Activated CD8-positive, alpha-beta memory T cell treated with anti-CD3 and anti-CD28 coated beads for 24 hours (primary cell): ENCODE measurements at places on chromosomes 4 and X.

DNA sequence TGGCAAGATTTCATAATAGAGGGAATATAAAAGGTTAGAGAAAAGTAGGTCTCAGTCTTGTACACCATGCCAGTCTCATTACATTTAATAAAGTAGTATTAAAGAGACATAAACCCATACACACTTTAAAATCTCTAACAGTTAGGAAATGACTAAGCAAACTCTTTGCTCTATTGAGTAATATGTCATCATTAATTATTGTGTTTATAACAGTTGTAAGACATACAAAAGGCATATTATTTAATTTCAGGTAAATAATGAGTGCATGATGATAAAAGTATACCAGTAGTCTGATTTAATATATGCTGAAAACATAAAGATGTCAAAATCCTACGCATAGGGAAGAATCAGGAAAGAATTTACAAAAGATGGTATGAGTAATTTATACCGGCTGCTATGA lies 31.0 kb upstream of the FGG start:
- DNase-seq = no peak

DNA sequence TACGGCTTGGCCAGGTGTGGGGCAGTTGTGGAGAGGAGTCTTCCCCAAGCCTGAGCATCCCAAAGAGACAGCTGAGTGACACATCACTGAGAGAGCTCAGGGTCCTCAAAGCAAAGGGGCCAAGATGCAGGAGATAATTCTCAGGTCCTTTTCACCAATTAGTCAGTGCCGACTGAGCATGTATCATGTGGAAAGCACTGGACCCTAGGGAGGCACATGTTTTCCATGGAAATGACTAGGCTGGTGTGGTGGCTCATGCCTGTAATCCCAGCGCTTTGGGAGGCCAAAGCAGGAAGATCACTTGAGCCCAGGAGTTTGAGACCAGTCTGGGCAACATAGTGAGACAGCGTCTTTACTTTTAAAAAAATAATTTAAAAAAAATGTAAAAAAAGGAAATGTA lies 67.3 kb upstream of the PRPS1 start:
- no peak for DNase-seq

- DNase-seq = no peak
These were observed 11.5 kb upstream of the RASSF6 start for GRCh38 chr4:73631565-73632226.

DNA sequence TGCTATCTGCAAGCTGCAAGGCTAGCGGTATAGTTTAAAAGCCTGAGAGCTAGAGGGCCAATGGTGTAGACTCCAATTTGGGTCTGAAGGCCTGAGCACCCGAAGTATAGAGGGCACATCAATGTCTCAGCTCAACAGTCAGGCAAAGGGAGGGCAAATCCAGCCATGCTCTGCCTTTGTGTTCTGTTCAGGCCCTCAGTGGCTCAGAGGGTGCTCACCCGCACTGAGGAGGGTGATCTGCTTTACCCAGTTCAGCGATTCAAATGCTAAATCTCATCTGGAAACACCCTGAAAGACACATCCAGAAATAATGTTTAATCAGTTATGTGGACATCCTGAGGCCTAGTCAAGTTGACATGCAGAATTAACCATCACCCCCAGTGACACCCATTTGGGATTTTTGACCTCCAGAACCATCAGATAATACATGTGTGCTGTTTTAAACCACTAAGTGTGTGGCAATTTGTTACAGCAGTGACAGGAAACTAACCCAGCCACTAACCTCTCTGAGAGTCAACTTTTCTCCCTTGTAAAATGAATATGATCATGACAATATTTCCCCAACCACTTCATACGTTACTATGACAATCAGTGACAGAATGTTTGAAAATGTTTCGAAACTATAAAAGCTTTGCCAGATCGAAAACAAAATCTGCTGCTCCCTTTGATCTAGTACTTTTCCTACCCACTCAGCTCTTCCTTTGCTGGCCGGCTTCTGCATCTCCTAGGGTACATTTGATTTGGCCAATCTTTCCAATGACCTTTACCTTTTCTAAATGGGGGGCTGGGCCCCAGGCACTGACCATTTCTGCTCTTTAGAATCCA lies 8.4 kb upstream of the TBL1X start:
- peak; percentile 63 for DNase-seq

GRCh38 chr4:26463386-26463785 lies 26.9 kb downstream of the CCKAR start:
- DNase-seq = no peak

GRCh38 chrX:21802054-21802670 lies 37.3 kb upstream of the MBTPS2 start:
- DNase-seq = no peak

DNA sequence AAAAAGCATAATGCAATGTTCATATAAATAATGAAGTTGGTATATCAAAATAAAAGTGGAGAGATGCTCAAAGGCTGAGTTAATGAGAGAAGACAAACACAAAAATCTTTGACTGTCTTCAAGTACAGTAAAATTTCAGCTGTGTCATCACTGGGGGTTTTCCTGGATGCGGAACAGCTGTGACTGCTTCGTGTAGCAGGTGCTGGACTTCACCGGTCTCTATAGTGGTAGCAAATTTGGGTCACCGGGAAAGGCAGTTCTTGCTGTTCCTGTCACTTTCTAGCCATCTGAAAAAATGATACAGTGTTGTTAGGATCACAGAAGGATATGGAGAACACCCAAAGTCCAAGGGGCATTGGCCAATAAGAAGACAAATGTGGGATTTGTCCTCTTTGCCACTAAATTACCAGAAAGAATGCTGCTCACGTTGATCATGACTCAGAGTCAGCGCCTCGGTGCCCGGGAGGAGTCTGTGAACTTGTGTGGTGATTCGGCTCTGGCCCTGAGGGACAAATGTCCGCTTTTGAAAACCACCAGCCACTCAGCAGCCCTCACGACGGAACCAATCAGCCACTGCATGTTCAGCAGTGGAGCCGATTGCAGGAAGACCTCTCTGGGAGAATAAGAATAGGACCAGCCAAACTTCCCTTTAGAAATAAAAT lies 230.1 kb upstream of the FAT1 start:
- DNase-seq = no peak

DNA sequence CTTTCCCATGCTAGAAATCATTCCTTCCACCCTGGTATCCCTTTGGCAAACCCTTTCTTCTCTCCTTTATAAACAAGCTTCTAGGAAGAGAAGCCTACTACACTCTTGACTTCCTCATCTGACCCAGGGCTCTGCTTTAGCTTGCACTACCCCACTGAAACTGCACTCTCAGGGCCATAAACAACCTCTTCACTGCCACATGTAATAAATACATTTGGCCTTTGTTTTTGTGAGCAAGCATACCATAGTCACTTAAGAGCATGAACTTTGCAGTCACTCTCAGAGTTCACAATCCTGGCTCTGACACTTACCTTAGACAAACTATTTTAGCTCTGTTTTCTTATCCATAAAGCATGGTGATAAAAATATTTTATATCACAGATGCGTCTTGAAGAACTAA lies 50.7 kb upstream of the USP38 start:
- DNase-seq = no peak

DNA sequence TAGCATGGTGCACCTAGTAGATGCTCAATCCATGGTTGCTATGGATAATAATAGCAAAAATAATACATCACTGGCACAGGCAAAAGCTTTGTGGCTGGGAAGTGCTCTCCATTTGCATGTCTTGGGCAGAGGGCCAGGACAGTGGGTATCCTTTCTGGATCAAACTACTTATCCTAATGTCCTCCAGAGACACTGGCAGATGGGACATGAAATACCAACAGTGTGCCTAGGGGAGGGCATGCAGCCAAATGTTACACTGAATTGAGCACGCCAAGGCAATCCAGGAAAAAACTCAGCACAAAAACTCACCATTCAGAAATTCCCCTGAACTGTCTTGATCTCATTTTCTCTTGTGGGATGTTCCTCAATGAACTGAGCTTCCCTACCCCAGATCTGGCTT lies 98.6 kb upstream of the SCML1 start:
- DNase-seq = no peak

GRCh38 chr4:149144060-149144459 lies 671.6 kb downstream of the IQCM start:
- DNase-seq = no peak

GRCh38 chr4:2733844-2734574 lies 22.1 kb downstream of the TNIP2 start:
- no peak for DNase-seq

DNA sequence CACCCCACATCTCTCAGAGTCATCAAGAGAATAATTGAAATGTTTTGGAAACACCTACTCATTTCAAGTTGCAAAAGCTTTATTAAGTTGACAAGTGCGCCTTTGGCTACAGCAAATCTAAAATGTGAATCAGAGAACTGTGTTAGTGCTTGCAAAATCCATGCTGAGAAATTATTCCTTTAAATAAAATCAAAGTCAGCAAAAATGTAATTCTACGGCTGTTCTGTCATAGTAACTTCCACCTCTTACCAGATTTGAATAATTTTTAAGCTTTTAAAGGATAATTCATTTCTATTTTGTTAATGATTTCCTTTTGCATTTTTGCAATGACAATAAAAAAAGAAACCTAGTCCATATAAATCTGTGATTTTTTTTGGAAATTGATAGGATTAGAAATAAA lies 1779.1 kb downstream of the STIM2 start:
- DNase-seq = no peak

- DNase-seq = no peak
These were observed 674 bp upstream of the IL15 start for GRCh38 chr4:141635736-141636081.

- no peak for DNase-seq
These were observed 70.3 kb downstream of the RAB28 start for GRCh38 chr4:13413729-13414437.

- no peak for DNase-seq
These were observed 340.2 kb upstream of the DKK2 start for GRCh38 chr4:107376293-107376692.

- no peak for DNase-seq
These were observed 19.1 kb upstream of the ARSJ start for GRCh38 chr4:113998531-113998930.

DNA sequence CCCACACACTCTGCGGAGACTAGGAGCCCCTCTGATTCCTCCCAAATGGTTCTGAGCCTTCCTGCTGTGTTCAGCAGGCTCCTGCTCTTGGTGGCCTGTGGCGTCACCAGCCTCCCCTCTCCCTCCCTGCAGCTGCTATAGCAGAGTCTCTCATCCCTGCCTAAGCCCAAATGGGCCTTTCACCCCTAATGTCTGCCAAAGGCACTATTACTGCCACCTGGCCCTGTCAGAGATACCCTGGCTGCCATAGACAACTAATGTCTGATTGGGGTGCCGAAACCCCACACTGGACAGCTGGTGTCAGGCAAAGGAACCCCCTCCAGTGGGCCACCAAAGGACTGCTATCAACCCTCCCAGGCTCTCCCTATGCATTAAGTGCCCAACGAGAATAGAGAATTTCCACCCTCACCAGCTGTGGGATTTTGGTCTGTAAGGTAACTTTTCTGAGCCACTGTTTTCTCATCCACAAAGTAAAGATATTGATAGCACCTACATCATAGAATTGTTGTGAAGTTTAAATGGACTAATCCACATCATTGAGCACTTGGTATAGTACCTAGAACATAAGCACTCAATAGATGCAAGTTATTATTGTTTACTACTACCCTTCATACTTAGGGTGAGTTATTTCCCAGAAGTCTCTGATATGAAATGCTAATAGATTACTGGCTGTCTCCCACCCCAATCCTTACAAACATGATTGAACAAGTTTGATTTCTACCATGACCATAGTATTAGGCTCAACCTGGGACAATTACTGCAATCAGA lies 421.3 kb downstream of the MID1IP1 start:
- DNase-seq = no peak

DNA sequence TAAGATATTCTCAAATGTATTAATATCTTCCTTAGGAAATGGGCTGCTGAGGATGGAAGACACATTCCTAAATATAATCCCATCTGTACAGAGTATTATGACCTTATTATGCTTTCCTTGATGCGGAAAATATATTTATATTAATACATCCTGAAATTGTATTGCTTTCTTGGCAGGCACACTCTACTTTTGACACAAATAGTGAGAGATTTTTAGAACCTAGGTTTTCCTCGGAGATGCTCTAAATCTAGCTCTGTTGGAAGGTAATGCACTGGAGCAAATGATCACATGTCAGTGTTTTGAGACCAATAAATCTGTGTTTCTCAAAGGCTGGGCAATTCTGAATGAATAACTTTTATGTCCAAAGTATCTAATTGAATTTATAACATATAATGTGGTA lies 94.3 kb upstream of the MAGEC2 start:
- DNase-seq = no peak

GRCh38 chr4:73742490-73743160 lies 2.3 kb downstream of the CXCL8 start:
- no peak for DNase-seq

DNA sequence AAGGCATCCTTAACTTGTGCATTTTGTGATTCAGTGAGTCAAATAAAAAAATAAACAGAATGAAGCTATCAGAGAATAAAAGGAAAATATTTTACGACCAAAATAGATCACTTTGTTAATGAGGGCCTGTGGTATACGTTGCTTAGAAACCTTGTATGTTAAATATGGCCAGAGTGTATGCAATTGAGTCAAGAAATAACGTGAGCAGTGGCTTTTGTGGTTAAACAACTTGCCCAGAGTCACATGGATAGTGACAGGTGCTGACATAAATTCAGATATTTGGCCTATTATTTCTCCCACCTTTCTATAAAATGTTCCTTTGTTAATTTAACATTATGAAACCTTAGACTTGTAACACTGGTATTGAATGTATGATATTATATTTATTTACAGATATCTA lies 393.4 kb downstream of the PABPC4L start:
- no peak for DNase-seq

GRCh38 chr4:122764821-122765215 lies 32.3 kb downstream of the BBS12 start:
- no peak for DNase-seq

GRCh38 chr4:129362691-129363274 lies 266.8 kb downstream of the C4orf33 start:
- no peak for DNase-seq

GRCh38 chr4:1523907-1524636 lies 117.8 kb upstream of the NKX1-1 start:
- no peak for DNase-seq

DNA sequence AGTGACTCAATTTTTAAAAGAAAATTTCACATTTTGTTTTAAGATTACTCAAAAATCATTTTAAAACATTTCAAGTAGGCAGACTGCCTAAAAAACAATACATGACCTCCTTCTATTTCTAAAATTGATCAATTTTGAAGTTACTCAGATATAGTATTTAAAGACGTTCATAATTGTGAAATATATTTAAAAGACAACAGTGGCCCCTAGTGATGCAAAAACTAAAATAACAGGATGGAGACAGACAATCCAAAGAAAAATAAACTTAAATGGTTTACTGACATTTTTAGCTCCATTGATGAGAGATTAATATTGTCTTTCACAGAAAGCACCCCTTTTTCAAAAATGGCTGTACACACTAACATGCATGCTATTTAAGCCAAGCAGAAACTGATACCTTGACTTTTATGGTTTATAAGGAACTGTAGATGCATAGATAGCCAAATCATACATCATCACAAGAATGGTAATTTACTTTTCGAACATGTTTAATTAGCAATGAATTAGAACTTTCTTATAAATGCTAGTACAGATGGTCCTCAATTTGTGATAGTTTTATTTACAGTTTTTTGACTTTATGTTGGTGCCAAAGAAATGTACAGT lies 69.8 kb upstream of the FAT4 start:
- DNase-seq = no peak

- no peak for DNase-seq
These were observed 48.7 kb downstream of the DDX60 start for GRCh38 chr4:168269896-168270295.

GRCh38 chr4:25813448-25814106 lies 49.2 kb downstream of the SEL1L3 start:
- DNase-seq = no peak
